ENCODE measurements at places on chromosomes 7 and 10. TPM values are rescaled to one million over a fixed set of nuclear protein-coding genes. Genes with fewer than 3 reads are reported as not detected.

DNA sequence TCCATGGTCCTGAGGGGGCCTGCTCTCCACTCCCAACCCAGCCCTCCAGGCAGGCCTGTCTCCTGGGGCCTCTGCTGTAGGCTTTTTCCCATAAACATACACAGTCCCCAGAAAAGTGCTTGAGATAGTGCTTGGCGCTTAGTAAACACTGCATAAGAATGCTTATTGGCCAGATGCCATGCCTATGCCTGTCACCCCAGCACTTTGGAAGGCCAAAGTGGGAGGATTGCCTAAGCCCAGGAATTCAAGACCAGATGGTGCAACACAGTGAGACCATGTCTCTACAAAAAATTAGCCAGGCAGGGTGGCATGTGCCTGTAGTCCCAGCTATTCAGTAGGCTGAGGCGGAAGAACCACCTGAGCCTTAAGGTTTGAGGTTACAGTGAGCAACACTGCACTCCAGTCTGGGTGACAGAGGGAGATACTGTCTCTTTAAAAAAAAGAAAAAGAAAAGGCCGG, 24.6 kb upstream of the ASL start:
- peak; percentile 58 for DNase-seq

PTN gene
- 56.6 TPM for total RNA-seq

DNA sequence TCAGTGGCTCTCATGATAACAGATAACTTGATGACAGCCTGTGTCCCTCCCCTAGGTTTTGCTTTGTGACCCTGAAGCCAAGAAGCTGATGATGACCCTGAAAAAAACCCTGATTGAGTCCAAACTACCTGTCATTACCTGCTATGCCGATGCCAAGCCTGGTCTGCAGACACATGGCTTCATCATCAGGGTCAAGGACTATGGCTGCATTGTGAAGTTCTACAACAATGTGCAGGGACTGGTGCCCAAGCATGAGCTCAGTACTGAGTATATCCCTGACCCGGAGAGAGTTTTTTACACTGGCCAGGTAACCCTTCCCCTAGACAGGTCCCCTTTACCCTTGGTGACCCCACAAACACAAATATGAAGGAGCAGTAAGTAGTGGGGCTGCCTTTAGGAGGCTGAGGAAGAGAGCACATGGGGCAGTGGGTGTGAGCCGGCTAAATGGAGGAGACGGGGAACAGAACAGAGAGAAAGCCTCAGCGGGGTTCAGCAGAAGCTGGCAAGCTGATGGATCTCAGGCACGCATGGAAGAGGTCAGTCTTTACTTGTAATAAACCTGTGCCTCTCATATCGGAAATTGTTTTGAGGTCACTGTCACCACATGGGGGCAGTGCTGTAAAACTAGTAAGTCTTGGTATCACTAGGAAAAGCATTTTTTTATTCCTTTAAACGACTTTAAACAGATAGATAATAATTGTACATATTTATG, 20.2 kb downstream of the PDCD11 start:
- peak; percentile 62 for DNase-seq

DNA sequence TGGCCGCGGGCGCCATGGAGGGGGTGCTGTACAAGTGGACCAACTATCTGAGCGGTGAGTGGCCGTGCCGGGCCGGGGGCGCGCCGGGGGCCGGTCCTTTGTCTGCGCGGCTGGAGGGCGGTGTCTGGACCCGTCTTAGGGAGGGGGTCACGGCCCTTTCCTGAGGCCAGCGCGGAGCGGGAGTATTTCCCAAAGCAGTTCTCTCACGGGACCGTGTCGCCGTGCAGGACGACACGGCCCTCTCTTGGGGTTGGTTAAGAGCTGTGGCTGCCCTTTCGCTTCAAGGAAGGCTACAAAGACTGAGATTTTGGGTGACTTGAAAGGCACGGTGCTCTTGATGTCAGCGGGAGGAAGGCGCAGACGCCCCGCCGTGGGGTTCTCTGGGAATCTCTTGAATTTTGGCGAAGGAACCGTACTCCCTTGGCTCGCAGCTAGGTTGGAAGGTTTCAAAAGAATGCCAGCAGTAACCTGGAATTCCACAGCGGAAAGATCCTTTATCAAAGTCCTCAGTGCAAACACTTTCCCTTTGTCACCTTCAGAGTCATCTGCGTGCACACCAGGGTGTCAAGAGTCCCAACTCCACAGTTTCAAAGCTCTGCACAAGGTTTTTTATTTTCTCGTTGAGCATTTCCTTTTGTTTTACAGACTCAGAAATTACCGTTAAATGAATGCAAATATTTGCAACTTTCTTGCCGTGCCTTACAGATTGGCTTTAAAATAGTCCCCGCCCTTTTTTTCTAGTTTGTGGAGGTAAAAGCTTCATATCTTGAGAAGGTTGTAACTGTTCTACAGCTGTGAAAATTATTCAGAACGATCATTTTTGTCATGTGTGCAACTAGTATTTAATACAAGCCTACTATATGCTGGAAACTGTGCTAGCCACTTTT, 780 bp downstream of the PLEKHA8 start:
- DNase-seq, result peak; percentile 30

- peak; percentile 35 for DNase-seq
Measured at GRCh38 chr10:71314028-71314693, 4.9 kb upstream of the SLC29A3 start.

DNA sequence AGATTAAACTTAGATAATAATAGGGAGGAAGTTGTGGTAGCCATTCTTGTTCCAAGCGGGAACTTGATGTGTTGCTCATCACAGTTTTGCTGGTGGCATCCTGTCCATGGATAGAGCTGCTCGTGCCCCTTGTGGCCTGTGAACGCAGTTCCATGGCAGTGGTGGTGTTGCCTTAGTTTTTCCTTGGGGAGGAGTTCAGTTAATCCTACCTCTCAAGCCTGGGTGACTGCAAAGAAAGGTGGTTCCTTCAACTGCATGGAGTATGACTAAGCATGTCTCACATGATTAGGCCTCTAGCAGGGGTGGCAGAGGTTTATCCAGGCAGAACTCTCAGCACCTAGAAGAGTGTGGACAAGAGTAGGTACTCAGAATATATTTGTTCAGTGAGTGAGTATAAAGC, 99.7 kb downstream of the MAPK8 start:
- DNase-seq, result no peak

ZNF777 gene
- total RNA-seq, result 26.2 TPM

GRCh38 chr7:131533566-131534561, 22.6 kb downstream of the PODXL start:
- DNase-seq, result no peak

DNA sequence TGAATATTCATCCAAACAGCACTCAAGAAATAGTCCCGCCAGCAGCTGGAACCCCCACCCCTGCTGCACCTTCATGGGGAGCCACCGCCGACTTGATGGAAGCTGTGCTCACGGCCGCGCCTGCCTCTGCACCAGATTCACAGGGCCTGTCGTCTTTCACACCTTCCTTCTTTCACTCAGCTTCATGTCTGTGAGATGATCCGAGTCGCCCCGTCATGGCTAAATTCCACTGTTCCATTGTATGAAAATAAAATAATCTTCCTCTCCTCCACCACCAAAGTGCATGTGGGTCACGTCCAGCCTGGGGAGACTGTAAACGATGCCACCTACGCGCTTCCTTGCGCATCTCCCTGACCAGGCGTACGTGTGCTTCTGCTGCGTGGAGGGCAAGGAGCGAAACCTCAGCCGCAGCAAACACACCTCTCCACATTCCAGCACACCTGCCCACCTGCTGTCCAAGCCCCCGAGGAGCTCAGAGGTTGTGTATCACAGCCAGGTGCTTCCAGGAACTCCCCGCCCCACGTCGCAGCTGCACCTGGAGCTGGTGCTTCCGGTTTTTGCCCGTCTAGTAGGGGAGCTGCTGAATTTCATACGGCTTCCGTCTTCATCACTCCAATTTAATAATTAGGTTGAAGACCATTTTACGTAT, 137.0 kb downstream of the PTPRN2 start:
- DNase-seq, result no peak

SHLD2 gene
- 25.2 TPM for total RNA-seq

DNA sequence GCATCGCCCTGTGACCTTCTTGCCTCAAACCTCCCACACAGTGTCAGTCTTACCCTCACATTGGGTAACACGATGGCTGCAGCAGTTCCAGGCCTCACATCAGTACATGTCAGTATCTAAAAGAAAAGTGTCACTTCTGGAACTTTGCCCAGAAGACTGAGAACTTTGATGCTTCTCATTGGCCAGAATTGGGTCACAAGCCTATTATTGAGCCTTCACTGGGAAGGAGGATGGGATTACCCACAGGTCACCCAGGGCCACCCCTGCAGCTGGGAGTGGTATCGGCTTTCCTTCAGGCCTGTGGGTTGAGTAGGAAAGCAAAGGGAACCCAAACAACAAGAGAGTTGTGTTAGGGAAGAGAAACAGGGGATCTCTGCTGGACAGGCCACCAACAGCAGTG, 111.5 kb downstream of the NPY start:
- DNase-seq, result no peak

DNA sequence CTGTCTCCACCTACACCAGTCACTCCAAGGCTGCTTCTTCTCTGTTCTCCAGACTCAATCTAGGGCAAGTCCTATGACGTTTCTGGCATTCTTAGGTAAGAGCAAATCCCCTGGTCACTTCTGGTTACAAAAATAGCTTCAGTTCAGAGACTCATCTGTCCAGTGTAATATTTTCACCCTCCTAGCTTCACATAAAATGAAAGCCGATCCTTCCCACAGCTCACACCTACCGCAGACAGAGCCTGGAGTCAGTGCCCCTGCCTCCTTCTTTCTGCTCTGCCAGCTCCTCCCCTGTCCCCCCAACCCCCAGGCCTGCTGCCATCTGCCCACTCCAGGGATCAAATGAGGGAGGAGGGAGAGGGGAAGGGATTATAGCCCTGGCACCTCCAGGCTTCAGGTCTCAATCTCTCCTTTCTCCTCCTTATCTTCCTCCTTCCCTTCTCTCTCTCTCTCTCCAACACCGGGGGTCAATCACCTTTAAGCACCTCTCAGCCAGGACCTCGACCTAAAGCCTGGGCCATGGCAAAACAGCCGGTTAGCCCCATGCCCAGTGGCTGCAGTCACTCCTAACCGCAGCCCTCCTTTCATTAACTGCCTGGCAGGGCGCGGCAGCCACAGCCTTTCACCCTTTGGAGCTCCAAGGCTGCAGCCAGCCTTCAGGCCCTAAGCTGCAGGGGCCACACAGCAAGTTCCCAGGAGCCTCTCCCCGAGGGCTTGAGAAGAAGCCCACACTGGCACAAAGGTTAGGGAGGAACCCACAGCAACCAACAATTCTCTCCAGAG, 292.6 kb upstream of the MGMT start:
- no peak for DNase-seq

GRCh38 chr7:129009437-129009836, 45.5 kb downstream of the TNPO3 start:
- no peak for DNase-seq

DNA sequence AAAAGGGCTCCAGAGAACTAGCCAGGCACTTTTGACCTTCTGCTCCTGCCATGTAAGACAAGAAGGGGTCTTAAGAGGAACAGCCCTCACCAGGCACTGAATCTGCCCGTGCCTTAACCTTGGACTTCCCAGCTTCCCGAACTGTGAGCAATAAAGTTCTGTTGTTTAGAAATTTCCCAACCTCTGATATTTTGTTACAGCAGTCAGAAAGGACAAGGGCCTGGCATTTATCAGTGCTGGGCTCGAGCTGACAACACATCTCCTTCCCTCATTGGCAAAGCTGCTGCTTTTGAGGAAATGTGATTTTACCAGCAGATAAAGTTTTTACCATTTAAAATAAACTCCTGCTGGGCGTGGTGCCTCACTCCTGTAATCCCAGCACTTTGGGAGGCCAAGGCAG, 103.5 kb downstream of the GPR26 start:
- DNase-seq, result no peak

GRCh38 chr7:134356421-134356936, 39.7 kb upstream of the SLC35B4 start:
- no peak for DNase-seq

TRUB1 gene
- total RNA-seq, result 24.7 TPM

SRGN gene
- 29.1 TPM for total RNA-seq

SEC61G gene
- total RNA-seq, result 253 TPM

GRCh38 chr7:37104822-37105518, 343.7 kb downstream of the ELMO1 start:
- DNase-seq, result no peak

MINDY3 gene
- total RNA-seq, result 23.3 TPM

HOXA9 gene
- total RNA-seq, result 57.0 TPM

DNA sequence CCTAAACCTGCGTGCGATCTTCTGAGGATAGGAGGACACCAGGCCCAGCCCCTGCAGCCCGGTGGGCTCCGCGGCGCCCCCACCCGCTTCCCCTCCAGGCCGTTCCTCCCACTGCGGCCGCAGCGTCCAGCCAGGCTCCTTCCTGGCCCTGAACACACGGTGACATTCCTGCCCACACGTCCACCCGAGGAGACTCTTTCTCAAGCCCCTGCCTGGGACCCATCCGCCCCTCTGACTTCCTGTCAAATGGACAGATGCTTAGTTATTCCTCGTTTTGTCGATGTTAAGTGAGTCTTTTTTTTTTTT, 32.4 kb upstream of the RNF32 start:
- no peak for DNase-seq

NKX2-3 gene
- not detected for total RNA-seq

DNA sequence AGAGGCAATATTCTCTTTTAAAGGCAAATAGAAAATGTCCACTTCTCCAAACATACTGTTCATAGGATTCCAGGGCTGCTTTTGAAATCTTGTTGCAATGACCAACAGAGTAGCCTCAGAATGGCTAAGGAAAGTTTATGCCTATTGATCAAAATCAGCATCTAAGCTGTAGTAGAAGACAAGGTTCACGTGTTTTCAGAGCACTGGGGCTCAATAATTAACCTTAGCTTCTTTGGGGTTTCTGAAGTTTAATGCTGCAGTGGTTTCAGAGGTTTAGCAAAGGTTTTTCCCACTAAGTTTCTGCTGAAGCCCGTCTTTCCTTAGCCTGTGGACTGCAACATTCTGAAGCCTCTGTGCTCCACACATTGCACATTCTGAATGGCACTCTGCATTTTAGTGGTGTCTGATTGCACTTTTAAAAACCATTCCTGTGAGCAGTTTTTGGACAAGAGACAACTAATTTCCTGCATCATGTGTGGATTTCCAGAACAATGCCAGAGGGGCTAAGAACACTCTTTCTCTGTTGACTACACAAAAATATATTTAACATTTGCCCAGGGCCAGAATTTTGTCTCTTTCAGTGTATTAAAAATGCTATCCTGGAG, 342.5 kb downstream of the PTEN start:
- no peak for DNase-seq

GRCh38 chr7:86499986-86500385, 143.7 kb upstream of the GRM3 start:
- no peak for DNase-seq

Measured in prostate gland (tissue), 2 donors.